ENCODE measurements at places on chromosomes 6 and 20. TPM values are rescaled to one million over a fixed set of nuclear protein-coding genes. Genes with fewer than 3 reads are reported as not detected.

The PTGIS gene
- 135 TPM for total RNA-seq

The BPI gene
- total RNA-seq = 0.92 TPM

DNA sequence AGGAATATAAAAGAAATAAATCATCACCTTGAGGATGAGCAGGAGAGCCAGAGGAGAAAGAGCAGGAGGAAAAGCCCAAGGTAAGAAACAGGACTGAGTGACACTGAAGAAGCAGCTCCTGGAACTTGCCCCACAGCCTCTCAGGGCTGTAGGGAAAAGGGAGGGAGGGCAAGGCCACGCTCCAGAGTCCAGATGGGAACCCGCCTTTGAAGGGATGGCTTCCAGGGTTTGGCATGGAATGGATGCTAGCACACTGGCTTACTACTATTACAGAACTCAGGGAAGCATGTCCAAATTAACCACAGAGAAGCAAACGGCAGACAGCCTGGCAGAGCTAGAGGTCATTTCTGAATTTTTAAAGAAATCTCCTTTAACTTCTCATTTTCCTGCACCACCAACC, 26.8 kb downstream of the RALGAPA2 start:
- no peaks in the 10 kb centered on the region for H3K36me3 ChIP-seq
- H3K4me3 ChIP-seq = no peak overlapping the region
- H3K27ac ChIP-seq = no peak overlapping the region
- no peaks in the 10 kb centered on the region for H3K27me3 ChIP-seq
- H3K4me1 ChIP-seq = peaks cover 44% of the 10 kb centered on the region

- DNase-seq = no peak
- H3K36me3 ChIP-seq = no peaks in the 10 kb centered on the region
- no peak overlapping the region for H3K27ac ChIP-seq
- no peak overlapping the region for H3K4me3 ChIP-seq
- H3K27me3 ChIP-seq = no peaks in the 10 kb centered on the region
- no peaks in the 10 kb centered on the region for H3K4me1 ChIP-seq
Measured at GRCh38 chr6:126880964-126881363, 237.5 kb upstream of the RSPO3 start.

The GATA5 gene
- total RNA-seq = 0.33 TPM

GRCh38 chr6:28841290-28841689, 82.5 kb downstream of the TRIM27 start:
- H3K27ac ChIP-seq = no peak overlapping the region
- no peak for DNase-seq
- H3K4me1 ChIP-seq = peaks cover 12% of the 10 kb centered on the region
- H3K36me3 ChIP-seq = no peaks in the 10 kb centered on the region
- peaks cover 10% of the 10 kb centered on the region for H3K27me3 ChIP-seq

- H3K27ac ChIP-seq = no peak overlapping the region
- H3K36me3 ChIP-seq = no peaks in the 10 kb centered on the region
- H3K27me3 ChIP-seq = no peaks in the 10 kb centered on the region
- no peak overlapping the region for H3K4me3 ChIP-seq
Measured at GRCh38 chr6:47073125-47074110, 31.3 kb upstream of the ADGRF1 start.

DNA sequence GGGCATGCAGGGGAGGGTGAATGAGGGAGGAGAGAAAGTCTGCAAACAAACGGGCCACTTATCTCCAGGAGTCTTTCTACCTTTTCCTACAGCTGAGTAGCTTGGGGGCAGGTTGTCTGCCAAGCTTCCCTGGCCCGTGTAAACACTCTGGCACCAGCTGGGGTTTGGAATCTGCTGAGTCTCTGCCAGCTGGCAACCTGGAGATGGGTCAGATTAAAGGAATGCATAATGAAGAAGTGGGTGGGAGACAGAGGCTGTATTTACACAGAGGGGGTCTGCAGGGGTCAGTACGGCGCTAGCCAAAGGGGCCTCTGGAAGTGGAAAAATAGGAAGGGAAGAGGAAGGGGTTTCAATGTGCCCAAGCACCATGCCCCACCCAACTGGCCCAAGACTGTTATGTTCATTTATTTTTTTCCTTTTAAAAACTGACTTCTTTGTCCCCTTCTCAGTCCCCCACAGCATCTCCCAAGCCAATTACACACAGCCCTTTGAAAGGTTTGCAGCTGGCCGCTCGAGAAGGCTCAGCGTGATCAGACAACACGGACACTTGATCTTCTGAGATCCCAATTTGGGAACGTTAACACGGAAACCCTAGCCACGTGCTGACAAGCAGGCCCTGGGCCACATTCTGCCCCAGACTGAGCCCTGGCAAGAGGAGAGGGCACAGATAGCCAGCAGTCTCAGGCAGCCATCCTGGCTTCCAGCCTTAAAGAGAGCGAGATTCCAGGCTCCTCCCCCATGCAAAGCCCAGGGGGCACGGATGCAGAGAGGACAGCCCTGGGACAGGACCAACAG, 25.2 kb downstream of the TRAM2 start:
- H3K27me3 ChIP-seq = no peaks in the 10 kb centered on the region
- peak overlapping the region; percentile 77 for H3K27ac ChIP-seq
- DNase-seq = no peak
- peaks cover 96% of the 10 kb centered on the region for H3K4me1 ChIP-seq
- H3K4me3 ChIP-seq = peak overlapping the region; percentile 11

The COL9A3 gene
- 13.4 TPM for total RNA-seq

DNA sequence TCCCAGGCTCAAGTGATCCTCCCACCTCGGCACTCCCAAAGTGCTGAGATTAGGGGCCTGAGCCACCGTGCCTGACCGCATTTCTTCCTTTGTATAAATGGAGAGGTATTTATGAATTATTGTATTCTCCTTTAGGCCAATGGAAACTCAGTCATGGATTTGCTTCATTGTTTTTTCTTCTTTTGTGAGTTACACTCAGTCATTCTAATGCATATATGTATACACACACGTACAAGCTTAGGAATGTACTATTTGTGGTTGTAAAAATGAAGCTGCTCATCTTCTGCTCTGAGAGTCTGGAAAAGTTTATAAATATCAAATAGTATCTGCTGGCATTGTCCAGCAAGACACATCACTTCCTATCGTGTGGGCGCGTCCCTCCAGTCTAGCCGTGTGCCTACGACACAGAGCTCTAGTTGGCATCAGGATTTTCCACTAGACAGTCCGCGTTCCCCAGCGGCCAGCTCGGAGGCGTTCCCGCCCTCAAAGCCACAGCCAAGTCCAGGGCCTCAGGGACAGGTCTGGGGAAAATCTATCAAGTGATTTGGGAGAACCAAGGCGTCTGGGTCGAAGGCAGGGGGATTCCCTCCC, 215.2 kb downstream of the NFATC2 start:
- H3K36me3 ChIP-seq = no peaks in the 10 kb centered on the region
- H3K27me3 ChIP-seq = peaks cover 8% of the 10 kb centered on the region
- H3K4me1 ChIP-seq = no peaks in the 10 kb centered on the region
- H3K4me3 ChIP-seq = no peak overlapping the region

GRCh38 chr6:152173321-152173720, 365.8 kb downstream of the ESR1 start:
- H3K27ac ChIP-seq = no peak overlapping the region
- H3K4me1 ChIP-seq = no peaks in the 10 kb centered on the region
- H3K36me3 ChIP-seq = peaks cover 26% of the 10 kb centered on the region

DNA sequence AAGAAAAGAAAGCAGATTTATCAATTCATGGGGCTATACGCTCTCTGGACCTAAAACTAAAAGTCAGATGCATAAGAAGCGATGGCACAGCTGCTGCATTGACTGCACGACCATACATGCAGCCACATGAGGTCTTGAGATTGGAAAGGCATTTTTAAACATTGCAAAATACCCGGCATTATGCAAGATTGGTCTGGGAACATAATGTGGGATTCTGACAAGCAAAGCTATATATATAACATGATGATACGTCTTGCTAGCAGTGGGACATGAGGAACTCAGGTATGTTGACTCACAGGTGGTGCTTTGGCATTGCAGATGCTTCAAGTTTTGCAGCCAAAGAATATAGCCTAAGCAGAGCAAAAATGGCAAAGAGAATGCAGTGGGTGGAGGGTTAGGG, 55.1 kb downstream of the SAMD3 start:
- no peak overlapping the region for H3K4me3 ChIP-seq
- no peak for DNase-seq
- H3K27ac ChIP-seq = no peak overlapping the region
- H3K36me3 ChIP-seq = no peaks in the 10 kb centered on the region

DNA sequence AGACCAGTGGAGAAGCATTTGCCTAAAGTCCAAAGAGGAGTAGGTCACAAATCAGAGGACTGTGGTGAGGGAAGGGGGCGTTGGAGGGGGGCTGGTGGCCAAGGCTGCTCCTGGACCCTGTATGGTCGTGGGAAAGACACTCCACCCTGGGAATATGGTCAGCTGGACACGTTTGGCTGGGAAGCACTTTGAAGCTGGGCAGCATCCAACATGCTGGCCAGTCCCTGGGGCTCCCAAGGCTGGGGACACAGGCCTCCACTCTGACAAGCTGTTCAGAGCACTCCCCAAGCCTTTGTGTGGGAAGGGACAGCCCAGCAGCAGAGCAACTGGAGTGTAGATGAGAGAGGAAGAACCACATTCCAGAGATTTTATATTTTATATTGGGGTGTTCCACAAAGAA, 203.2 kb downstream of the ANKRD60 start:
- H3K27me3 ChIP-seq = peaks cover 37% of the 10 kb centered on the region
- no peak overlapping the region for H3K4me3 ChIP-seq
- no peak overlapping the region for H3K27ac ChIP-seq
- DNase-seq = no peak
- H3K4me1 ChIP-seq = peaks cover 8% of the 10 kb centered on the region

GRCh38 chr6:52149949-52150348, 36.2 kb upstream of the IL17A start:
- H3K4me1 ChIP-seq = no peaks in the 10 kb centered on the region
- no peaks in the 10 kb centered on the region for H3K27me3 ChIP-seq
- peak; percentile 19 for DNase-seq
- no peak overlapping the region for H3K4me3 ChIP-seq
- H3K27ac ChIP-seq = no peak overlapping the region
- no peaks in the 10 kb centered on the region for H3K36me3 ChIP-seq

DNA sequence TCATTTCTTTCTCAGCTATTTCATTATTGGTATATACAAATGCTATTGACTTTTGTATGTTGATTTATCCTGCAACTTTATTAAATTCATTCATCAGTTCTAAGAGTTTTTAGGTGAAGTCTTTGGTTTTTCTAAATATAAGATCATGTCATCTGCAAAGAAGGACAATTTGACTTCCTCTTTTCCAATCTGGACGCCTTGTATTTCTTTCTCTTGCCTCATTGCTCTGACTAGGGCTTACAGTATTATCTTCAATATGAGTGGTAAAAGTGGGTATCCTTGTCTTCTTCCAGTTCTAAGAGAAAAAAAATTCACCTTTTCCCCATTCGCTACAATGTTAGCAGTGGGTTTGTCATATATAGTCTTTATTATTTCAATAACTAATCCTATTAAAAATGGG, 38.0 kb downstream of the KIF16B start:
- no peaks in the 10 kb centered on the region for H3K36me3 ChIP-seq
- no peaks in the 10 kb centered on the region for H3K27me3 ChIP-seq
- peaks cover 9% of the 10 kb centered on the region for H3K4me1 ChIP-seq
- no peak overlapping the region for H3K27ac ChIP-seq
- H3K4me3 ChIP-seq = no peak overlapping the region

The UNC5CL gene
- total RNA-seq = 0.33 TPM

- no peaks in the 10 kb centered on the region for H3K27me3 ChIP-seq
- no peaks in the 10 kb centered on the region for H3K4me1 ChIP-seq
- no peaks in the 10 kb centered on the region for H3K36me3 ChIP-seq
- no peak for DNase-seq
Measured at GRCh38 chr20:6746901-6747609, 20.4 kb upstream of the BMP2 start.

- H3K27me3 ChIP-seq = no peaks in the 10 kb centered on the region
- H3K27ac ChIP-seq = no peak overlapping the region
- H3K4me3 ChIP-seq = no peak overlapping the region
- H3K36me3 ChIP-seq = no peaks in the 10 kb centered on the region
Measured at GRCh38 chr20:1875762-1876161, 19.4 kb upstream of the SIRPA start.

DNA sequence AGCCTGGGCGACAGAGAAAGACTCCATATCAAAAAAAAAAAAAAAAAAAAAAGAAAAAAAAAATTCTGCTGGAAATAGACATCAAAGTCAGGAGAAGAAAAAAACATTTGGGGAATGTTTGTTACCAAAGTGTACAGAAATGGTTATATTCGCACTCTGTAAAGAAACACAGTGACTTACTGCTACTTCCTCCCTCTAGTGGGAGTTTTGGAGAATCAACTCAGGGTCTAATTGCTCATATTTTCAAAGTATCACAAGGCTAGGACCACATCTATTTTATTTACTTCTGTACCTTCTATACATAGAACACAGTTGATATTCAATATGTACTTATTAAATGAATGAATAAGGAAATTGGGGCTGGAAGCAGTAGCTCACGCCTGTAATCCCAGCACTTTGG, 24.4 kb downstream of the ARG1 start:
- H3K27me3 ChIP-seq = no peaks in the 10 kb centered on the region
- no peaks in the 10 kb centered on the region for H3K4me1 ChIP-seq
- DNase-seq = no peak
- H3K36me3 ChIP-seq = peaks cover 100% of the 10 kb centered on the region

DNA sequence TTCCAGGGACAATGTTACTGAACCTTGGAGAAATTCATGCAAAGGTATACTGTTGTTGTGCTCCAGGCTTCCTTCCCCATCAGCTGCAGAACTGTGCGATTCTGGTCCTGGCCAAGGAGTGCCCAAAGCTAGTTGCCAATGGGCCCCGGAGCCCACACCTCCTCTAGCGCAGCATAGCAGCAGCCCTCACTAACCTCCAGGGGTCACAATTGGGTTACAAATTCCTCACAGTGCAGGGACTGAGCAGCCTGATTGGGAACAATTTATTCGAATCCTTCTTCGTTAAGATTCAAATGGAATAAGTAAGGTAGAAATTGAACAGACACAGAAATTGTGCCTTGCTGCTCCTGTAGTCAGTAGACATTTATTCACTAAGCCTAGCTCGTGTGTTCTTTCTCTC, 284.9 kb downstream of the PRKN start:
- DNase-seq = no peak
- no peak overlapping the region for H3K27ac ChIP-seq
- no peaks in the 10 kb centered on the region for H3K4me1 ChIP-seq
- H3K27me3 ChIP-seq = no peaks in the 10 kb centered on the region

DNA sequence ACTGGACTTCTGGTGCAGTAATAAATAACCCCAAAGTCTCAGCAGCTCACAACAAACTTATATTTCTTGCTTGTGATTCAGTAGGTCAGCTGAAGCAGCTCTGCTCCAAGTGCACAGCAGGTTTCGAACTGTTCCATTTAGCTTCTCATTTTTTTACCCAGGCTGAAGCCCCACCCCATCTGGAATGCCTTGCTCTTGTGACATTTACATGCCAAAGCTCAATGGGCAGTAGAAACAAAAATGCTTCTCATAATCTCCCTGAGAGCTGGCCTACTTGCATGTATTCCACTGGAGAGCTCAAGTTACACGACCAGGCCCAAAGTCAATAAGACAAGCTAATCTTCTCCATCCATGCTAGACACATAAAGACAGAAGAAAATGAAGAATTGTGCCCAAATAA, 165.2 kb downstream of the HAO1 start:
- no peaks in the 10 kb centered on the region for H3K27me3 ChIP-seq
- no peak overlapping the region for H3K27ac ChIP-seq
- no peak overlapping the region for H3K4me3 ChIP-seq
- H3K4me1 ChIP-seq = no peaks in the 10 kb centered on the region
